CD4-positive, alpha-beta T cell treated with Interleukin-17A for 4 hours (primary cell): ENCODE measurements at places on chromosomes 4 and X.

- no peak for DNase-seq
Measured at GRCh38 chr4:155304375-155304774, 72.4 kb downstream of the MAP9 start.

DNA sequence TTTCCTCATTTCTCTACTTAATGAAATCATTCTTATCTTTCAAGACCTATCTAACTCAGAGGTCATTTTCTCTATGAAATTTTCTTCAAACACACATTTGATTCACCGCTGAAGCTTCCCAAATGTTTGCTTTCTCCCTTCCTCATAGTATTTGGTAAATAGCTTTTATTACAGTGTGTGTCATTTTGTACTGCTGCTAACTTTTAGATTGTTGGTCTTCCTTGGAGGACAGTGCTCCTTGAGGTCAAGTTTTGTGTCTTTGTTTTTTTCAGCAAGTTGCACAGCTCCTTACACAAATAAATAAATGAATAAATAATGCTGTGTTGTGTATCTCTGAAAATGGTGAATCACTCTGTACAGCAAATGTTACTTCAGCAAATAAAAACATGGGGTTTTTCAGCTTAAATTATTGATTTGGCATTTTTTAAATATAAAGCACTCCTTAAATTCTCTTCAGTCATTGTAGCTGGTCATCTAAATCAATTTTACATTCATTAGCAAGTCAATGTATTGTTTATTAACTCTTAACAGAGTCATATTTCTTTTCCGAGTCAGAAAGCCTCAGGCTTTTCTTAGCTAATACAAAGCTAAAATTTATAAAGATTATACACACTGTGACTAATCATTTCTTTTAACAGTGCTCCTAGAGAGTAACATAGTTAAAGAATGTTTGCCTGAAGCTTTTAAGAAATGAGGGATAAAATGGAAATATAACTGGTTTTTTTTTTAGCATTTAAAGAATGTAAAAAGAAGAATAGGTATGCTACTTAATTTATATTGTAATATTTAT, 30.1 kb upstream of the MAD2L1 start:
- no peak for DNase-seq

GRCh38 chrX:13000301-13000811, 25.4 kb downstream of the TMSB4X start:
- peak; percentile 66 for DNase-seq

- DNase-seq, result no peak
Measured at GRCh38 chr4:20895208-20895607, 194.9 kb downstream of the PACRGL start.

DNA sequence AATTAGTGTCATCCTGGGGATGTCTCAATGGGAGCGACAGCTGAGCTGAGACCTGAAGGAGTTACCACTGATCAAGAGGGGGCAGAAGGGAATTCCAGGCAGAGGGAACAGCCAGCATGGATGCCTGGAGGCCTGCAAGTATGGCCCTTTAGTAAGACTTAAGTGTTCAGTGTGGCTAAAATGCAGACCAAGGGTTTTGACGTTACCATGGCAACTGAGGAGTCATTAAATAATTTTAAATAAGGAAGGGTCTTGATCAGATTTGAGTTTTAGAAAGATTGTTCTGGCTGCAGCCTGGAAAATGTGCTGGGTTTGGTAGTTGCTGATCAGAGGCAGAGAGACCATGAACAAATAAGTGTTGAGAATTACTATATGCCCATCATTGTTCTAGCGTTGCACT, 285.5 kb downstream of the USP46 start:
- no peak for DNase-seq

GRCh38 chr4:3330707-3331106, 37.9 kb downstream of the RGS12 start:
- DNase-seq, result no peak

DNA sequence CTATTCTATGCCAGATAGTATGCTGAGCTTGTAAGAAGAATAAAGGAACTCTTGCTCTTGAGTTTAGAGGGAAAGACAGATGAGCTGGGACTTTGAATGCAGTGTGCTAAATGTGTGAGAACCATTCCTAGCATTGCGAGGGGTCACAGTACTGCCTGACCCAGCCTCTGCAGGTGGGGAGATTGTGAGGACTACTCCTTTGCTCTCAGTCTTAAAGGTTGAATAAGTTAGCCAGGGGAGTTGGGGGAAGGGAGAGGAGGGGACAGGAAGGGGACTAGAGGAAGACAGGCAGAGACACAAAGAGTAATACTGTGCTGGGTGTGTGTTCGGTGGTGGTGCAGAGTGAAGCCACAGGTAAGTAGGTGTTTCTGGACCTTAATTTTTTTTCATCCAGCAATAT, 41.7 kb downstream of the DCUN1D4 start:
- no peak for DNase-seq

DNA sequence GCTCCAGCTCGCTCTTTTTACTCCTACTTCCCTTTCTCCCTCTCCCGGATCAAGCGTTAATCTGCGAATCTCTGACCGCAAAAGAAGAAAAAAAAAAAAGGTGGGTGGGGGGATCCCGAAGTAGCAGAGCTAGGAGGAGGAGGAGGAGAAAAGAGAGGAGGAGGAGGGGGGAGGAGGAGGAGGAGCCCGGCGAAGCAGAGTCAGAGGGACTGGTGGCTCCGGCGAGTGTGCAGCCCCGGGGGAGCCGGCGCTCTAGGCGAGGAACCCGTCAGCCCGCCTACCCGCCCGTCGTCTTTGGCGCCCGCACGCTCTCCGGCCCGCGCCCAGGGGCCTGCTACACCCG, at the start of gene NHSL2:
TSS of gene NHSL2 (plus strand) at position 203 of the 343 bp plus-strand sequence.
- DNase-seq, result peak; percentile 18

DNA sequence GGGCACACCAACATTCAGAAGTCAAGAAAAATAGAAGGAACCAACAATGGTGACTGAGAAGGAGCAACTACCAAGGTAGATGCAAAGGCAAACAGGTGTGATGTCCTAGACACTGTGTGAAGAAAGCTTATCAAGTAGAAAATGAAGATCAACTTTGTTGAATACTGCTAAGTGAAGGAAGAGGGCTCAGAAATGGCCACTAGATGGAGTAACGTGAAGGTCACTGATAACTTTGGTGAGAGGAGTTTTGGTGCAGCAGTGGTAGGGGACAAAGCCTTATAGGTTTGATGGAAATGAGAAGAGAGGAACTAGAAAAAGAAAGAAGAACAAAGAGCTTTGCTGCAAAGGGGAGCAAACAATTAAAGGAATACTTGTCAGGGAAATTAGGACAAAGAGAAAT, 23.5 kb downstream of the OTC start:
- DNase-seq, result no peak

DNA sequence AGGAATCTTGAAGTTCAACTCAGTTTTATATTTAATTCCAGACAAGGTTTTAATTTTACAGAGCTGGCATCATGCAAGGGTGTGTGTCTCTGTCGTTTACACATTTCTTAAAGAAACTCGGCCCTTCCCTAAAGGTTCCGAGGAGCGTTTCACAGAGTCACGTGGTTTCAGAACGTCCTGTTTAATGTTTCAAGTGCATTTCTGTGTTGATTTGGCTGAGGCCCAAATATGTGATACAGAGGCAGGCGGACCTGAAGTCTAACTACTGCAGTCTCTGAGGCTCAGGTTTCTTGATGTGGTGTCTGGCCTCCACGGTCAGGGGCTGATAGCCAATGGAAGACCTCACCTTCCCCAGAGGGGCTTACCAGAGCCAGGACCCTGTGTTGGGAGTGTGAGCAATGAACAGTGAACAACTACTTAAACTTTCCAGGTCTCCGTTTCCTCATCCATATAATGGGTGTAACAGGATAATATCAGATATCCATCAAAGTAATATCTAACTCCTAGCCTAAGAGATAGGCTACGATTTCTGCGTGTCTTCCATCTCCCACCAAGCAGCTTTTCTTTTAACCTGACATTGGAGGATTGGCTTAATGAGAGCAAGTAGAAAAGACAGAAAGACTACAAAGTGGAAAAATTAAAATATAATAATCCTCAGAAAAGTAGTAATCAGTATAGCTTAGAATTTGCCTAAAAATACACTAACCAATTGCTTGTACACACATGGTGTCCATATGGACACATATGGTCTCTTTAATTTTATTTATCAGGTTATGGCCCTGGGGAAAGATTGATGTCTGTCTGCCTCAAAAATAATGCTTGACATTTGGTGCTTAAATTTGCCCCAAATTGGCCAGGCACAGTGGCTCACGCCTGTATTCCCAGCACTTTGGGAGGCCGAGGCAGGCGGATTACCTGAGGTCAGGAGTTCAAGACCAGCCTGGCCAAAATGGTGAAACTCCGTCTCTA, 50.0 kb upstream of the TRIM2 start:
- peak; percentile 49 for DNase-seq

GRCh38 chr4:3880615-3881120, 114.5 kb downstream of the ADRA2C start:
- peak; percentile 69 for DNase-seq

GRCh38 chr4:70997036-70997435, 3.6 kb downstream of the DCK start:
- no peak for DNase-seq

DNA sequence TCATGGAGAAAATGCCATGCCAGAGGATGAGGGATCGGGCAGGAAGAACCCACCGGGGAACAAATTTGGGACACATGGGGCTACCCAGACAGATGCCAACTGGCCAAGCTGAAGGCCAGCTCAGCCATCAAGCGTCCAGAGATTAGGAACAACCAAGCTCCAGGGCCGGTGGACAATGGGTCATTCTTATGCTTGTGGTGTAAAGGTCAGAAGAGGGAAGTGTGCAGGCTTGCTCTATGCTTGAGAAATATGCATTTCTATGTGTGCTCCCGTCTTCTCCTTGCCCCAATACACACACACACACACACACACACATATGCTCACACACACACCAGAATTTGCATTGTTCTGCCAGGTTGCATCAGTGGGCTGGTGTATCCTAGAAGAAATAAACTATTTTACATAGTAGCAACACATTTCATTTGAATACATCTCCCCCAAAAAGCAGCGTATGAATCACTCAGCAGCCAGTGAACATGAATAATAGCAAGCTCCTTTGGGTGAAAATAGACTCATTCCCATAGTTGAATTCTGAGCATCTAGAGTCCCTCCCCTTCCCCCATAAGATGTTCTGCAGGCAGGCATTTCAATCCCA, 201.9 kb upstream of the PPARGC1A start:
- DNase-seq, result no peak

- no peak for DNase-seq
Measured at GRCh38 chr4:106704253-106704870, 331.8 kb downstream of the DKK2 start.

DNA sequence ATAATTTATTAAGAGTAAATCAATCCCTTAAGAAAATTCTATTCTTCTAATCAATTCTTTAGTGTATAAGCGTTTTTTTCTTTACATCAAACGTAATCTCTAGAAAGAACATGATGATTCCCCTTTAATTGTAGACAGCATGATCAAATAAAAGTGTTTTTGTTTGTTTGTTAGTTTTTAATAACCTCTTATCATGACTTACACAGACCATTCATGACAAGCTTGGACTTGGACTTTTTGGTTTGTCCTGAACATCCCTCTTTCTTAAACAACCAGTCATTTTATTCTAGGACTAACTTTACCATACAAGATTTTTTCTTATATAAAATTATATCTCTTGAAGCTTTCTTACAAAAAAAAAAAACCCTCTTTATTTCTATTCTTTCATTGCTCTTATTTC, 344.6 kb upstream of the SPOCK3 start:
- no peak for DNase-seq

DNA sequence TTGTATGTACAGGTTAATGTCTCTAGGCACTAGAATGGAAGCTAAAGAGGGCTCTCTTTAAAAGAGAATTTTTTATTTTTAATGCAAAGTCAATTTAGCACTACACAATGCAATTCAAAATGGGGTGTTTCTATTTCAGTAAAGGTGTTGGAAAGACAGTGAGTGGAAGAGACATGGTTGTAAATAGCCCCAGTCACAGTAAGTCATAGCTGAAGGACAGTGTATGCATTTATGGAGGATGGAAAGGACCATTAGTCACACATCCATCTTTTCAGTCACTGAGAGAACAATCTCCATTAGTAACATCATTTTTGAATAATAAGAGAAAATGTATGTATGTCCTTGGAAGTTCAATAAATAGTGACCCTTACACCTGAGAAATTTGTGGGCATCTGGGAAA, 148.0 kb downstream of the PDHA2 start:
- no peak for DNase-seq

- no peak for DNase-seq
Measured at GRCh38 chrX:38262715-38263620, 42.3 kb upstream of the SRPX start.

DNA sequence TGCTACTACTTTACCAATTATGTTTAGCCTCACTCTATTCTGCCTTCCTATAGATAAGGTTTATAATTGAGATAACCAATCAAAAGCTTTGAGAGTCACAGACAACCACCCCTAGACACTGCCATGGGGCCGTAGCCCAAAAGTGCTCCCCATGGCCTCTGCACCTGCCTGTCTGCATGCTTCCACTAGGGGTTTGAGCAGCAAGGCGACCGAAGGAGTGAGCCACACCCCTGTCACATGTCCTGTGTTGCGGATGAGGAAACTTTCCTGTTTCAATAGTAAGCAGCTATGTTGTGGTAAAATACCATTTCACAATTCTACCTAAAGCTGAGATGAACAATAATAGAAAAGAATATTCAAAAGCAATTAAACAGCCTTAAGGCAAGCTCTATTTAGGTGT, 856.0 kb upstream of the FRG1 start:
- DNase-seq, result no peak

GRCh38 chr4:113869743-113870375, 108.3 kb upstream of the CAMK2D start:
- peak; percentile 4 for DNase-seq

DNA sequence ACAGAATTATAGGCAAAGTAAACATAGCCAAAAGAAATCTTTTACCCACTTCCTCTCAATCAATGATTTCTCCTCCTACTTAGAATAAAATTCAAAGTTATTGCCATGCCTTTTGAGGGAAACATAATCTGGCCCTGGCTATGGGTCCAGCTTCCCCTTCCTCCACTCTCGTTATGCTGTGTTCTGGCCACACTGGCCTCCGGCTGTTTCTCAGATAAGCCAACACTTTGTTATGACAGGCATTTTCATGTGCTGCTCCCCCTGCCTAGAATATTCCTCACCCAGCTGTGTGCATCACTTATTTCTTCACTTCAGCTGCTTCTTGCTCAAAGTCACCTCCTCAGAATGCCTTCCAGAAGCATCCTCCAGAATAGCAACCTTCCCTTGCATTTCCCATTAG, 386.6 kb upstream of the AADAT start:
- no peak for DNase-seq
